ENCODE measurements at places on chromosomes 4 and X.
A peak's percentile ranks its signal among the peaks of the same experiment; 100 is the strongest.

DNA sequence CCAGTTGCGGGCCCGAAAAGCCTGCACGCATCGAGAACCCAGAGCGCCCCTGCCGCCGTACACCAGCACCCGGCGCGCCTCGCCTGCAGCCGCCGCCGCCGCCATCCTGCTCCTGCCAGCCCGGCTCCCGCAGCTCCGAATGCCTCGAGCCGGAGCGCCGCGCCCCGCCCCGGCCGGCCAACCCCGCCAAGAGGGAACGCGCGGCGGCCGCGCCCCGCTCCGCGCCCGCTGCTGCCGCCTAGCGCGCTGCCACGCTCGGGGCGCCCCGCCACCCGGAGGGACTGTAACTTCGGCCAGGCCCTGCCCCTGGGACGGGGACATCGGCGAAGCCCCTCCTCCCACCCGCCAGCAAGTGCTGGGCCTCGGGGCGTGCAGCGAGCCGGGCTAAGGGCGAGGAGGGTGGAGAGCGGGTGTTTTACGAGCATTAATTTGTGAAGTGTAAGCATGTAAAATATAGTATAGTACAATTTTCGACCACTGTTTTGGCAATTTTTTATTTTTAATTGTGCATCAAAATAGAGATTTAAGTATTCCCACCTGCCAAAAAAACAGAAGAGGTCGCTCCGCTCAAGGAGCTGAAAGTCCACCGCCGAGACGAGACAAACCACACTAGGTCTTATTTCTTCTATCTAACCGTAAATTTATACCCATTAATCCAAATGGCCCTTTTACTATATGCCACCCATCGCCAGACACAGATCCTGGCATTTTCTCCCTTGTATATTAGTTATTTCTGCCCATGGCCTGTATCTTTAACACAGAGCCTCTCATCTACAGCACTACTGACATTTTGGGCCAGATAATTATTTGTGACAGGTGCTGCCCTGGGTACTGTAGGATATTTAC is at the start of gene QDPR:
QDPR (minus strand) TSS at position 141 of the 846 bp plus-strand sequence; CDS start at position 105, 36 bp downstream.
- DNase-seq, result peak; percentile 78

- DNase-seq, result no peak
Measured at GRCh38 chr4:52711272-52711671, 40.0 kb downstream of the ERVMER34-1 start.

DNA sequence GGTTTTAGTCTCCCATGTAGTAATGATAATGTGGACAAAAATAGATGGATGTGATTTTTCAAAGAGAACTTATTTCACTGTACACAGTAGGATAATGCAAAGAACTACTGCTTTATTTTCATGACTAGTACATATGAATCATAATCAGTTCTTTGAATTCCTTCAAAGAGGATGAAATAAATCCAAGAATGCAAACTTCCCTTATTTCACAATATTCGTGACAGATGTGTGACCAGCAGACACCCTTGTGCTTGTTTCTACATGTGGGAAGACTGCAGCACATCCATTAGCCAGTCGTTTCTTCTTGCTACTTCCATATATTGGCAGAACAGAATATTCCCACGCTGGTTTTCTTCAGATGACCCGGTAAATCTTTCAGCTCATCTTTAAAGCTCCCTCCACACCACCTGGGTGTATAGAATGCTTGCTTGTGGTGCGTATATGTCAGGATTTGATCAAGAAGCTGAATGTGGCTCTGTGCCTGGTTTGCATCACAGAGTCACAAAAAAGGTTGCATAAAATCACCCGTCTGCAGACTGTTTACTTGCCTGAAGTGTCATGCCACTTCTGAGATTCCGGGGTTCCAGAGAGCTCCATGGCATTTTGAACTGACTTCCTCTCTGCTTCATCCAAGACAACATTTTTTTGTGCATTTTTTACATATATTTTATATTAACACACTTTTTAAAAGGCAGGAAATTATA is 47.7 kb upstream of the FAT4 start:
- DNase-seq, result no peak

DNA sequence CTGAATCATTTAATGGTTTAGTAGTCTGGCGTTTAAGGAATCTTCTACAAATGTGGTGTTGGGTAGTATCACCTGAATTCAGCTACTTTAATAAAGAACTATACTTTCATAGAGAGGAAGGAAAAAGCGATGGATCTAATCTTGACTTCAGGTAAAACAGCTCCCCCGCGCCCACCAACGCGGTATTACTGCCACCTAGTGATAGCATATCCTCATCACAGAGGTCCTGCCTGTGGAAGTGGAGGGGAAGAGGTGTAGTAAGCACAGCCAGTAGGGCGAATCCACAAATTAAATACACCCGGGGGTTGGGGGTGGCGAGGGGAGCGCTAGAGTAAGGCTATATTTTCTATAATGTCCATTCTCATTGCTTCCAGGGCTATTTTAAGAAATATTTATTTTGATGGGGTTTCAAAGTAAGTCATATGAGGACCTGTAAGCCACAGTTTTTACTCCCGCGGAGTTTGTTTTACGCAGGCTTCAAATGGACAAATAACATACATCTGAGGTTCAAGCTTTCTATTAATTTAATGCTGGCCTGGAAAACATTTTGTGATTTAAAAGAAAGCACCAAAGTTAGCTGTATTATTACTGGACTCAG is 8.3 kb upstream of the DAPP1 start:
- no peak for DNase-seq

GRCh38 chr4:42658261-42658660 is 1.4 kb upstream of the ATP8A1 start:
- no peak for DNase-seq

DNA sequence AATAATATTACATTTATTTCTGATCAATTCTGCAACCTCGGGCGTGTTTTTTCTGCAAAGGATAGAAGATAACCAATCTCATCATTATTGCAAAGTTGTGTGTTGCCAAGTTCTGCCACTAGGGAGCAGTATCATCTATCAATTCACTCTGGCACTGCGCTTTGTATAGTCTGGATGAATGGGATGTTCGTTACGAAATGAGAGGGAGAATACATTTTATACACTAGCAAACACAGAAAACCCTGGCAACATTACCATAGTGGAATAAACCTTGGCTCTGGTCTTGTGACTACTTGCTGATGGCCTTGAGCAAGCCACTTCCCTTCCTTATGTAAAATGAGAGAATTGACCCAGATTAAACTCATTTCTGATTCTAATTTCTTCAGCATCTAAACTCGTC is 97.5 kb upstream of the ZNF518B start:
- DNase-seq, result no peak

- no peak for DNase-seq
Measured at GRCh38 chr4:37728064-37728463, 41.9 kb upstream of the RELL1 start.

- DNase-seq, result peak; percentile 18
Measured at GRCh38 chr4:73341454-73341853, 62.6 kb upstream of the ALB start.

DNA sequence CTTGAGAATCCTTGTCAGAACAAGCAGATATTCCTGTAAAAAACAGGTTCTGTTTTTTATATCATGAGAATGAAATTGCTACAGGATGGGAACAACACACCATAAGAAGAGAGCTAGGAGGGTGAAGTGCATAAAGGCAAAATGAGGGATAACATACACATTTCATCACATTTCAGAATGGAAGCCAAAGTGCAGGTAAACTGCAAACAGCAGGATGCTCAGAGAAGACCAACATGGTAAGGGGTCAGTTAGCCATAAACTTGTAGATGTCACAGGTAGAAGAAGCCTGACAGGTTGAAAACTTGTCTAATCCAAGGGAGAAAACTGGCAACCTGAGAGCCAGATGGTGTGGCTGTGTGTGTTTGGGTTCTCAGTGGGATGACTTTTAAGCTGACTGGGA is 88.9 kb upstream of the FAT1 start:
- no peak for DNase-seq

DNA sequence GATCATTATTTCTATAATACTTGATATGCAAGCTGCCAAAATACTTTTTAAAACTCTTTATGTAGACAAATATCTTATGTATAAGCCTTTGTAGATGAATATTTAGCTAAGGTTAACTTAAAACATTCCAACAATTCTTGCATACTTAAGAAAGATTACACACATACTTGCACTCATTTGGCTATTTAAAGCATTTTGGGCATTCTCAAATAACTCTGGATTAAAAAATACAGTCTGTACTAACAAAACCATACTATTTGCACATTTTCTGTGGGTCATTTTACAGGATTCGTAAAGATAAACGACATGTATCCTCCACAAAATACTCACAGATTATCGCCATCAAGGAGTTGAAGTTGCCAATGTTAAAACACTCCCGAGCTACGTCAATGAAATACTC is 26.5 kb downstream of the RASGEF1B start:
- no peak for DNase-seq

DNA sequence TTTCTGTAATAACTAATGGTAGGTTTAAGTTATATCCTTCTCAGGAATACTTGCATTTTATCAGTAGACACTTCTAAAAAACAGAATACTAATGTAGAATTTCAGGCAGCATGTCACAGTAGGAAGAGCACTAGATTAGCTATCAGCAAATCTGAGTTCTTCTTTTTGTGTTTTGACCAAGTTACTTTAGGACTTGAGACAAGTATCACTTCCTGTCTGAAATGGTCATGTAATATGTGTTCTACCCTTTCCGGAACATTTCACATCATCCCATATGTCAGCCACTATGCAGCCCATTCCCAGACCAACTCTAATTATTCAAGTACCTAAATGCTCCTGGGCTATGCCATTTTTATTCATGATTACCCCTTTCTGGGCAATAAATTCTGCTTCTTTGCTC is 401.8 kb upstream of the RPS6KA3 start:
- no peak for DNase-seq

DNA sequence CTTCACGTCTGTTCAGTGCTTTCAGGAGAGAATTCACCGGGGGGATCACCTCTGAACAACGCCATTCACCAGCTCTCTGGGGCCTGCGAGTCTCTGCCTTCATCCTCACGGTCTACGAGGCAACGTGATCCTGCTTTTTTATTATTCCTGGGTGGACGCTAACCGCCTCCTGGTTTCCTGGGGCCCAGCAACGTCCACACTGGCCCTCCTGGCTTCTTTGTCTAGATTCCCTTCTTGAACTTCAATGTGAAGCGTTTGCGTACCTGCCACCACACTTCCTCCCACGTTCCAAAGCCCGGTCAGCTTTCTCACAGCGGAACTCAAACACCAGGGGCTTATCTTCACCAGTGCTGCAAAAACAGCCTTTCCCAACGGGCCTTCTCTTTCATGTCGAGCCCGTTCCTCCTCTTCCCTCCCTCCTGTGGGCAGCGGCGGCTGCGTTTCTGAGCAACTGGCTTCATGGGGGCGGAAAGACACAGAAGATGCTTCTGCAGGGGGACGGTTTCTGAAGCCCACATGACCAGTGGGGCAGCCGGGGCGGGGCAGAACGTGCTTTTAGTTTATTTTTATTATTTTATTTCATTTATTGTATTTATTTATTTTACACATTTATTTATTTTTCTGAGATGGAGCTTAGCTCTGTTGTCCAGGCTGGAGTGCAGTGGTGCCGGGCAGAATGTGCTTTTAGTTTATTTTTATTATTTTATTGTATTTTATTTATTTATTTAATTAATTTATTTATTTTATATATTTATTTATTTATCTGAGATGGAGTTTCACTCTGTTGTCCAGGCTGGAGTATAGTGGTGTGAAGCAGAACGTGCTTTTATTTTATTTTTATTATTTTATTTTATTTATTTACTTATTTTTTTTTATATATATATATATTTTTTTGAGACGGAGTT is 64.6 kb downstream of the CRLF2 start:
- no peak for DNase-seq

DNA sequence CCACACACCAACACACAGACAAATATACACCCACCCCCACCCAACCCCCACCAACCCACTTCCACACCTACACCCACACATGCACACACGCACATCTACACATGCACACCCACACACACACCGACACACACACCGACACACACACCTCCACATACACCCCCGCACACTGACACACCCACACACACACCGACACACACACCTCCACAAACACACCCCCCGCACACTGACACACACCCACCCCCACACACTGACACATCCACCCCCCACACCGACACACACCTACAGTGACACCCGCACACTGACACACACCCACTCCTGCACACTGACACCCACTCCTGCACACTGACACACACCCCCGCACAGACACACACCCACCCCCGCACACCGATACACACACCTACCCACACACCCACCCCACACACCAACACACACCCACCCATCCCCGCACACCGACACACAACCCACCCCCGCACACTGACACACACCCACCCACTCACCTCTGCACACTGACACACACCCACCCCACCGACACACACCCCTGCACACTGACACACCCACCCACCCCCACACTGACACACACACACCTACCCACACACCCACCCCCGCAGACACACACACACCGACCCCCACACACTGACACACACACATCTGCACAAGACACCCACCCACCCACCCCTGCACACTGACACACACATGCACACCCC is 31.1 kb downstream of the FGFRL1 start:
- DNase-seq, result no peak

- DNase-seq, result no peak
Measured at GRCh38 chr4:149168645-149169044, 647.0 kb downstream of the IQCM start.

DNA sequence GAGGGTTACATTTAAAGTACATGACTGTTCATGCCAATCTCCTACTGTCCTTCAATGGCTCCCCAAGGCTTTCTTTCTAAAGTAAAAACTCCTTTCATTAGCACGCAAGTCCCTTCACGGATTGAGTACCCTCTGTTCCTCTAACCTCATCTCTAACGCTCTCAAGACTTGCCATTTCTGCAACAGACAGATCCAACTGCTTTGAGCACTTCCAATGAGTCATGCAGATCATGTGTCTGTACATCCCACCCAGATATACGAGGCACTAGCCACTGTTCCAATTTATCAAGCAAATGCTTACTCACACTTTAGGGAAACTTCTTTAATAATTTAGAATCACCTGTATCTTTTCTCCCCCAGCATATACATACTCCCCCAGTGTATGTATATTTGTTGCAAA is 332.5 kb upstream of the ZFP42 start:
- DNase-seq, result no peak

DNA sequence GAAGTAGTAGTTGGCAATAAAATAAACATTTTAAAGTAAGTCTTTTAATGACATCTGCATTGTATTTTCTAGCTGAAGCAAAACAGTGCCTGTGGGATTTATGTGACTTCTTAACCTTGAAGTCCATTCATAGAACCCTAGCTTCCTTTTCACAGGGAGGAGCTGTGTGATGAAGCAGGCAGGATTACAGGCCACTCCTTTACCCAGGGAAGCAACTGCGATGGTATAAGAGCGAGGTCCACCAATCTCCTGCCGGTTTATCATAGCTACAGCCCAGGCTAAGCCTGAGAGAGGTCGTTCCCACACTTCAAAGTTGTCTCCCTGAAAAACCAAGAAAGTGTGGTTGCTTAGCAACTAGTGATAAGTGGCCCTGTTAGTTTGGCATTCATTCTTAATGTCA is 7.0 kb downstream of the RPL36A start:
- DNase-seq, result no peak

- DNase-seq, result no peak
Measured at GRCh38 chrX:7889135-7889534, 38.1 kb downstream of the PNPLA4 start.

- DNase-seq, result no peak
Measured at GRCh38 chr4:21678711-21679110, 269.9 kb downstream of the KCNIP4 start.
